Hepatic stellate cell (primary cell): ENCODE measurements at places on chromosomes 7 and 10.

- no peak for DNase-seq
Observed at GRCh38 chr7:42984137-42984536, 52.0 kb downstream of the MRPL32 start.

DNA sequence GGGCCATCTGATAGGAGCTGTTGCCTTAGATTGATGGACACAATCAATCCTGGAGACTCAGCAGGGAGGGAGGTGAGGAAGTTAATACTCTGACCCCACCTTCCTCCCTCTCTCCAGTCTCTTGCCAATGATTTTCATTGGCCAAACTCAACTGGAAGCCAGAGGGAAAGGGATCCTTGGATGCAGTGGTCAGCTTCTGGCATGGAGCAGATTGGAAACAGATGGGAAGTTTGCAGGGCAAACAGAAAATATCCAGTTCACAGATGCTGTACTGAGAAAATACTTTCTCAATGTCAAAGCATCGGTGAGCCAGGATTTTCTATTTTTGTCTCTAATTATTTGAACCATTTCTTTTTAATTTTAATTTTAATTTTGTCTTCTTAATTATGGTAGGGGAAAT, 170.8 kb downstream of the BBS9 start:
- DNase-seq = no peak

GRCh38 chr7:136039577-136040345, 62.6 kb upstream of the MTPN start:
- no peak for DNase-seq

- DNase-seq = no peak
Observed at GRCh38 chr7:146713934-146714333, 597.3 kb downstream of the CNTNAP2 start.

- DNase-seq = no peak
Observed at GRCh38 chr10:8392216-8392615, 337.7 kb downstream of the GATA3 start.

- DNase-seq = no peak
Observed at GRCh38 chr7:85705076-85705475, 518.2 kb upstream of the SEMA3D start.

GRCh38 chr10:91779011-91779605, 19.1 kb upstream of the TNKS2 start:
- DNase-seq = no peak
